ENCODE measurements at places on chromosomes 1 and 21.

DNA sequence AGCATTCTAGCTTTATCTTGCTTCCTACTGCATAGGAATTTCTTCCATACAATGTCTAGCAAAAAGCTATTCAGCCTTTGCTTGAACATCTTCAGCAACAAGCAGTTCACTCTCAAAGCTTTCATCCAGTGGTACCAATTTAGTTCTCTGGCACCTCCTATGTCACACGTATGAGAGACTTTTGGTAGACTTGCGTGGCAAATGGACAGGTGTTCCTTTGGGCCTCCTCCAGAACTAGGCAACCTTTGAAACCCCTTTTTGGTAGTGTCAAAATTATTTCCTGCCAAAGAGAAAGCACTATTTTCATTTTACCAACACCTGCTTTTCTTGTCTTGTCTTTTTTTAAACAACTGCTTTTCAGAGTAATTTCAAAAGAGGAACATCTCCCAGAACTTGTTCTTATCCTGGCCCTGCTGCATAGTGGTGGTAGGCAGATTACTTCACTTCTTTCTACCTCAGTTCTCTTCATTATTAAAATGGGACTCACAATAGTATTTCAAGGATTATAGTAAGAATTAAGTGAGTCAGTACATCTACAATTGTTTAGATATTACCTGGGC lies 122.4 kb downstream of the MAST2 start:
- no peak for DNase-seq

GRCh38 chr1:21614419-21615115 lies 54.6 kb downstream of the RAP1GAP start:
- no peak for DNase-seq

- DNase-seq: peak; percentile 63
These were observed 35.5 kb downstream of the TOMM20 start for GRCh38 chr1:235093013-235093695.

- no peak for DNase-seq
These were observed 32.3 kb upstream of the LBR start for GRCh38 chr1:225460021-225460736.

DNA sequence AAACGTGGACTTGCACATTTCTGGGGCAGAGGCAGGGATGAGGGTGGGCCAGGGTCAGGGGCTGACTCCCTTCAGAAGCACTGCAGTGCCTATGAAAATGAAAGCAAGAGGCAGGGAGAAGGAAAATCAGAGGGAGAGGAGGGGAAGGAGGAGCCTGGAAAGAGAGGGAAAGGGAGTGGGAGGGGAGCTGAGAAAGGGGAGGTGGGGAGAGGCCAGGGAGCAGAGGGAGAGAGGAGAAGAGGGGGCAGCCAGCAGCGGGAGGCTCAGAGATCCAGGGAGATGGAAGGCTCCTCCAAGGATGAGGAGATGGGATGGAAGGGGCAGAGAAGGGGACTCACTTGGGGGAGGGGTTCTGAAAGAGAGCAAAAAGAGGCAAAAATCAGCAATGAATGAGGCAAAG lies 96.3 kb upstream of the KLHDC7A start:
- DNase-seq: no peak

- peak; percentile 73 for DNase-seq
These were observed 21.3 kb downstream of the GPSM2 start for GRCh38 chr1:108897865-108898720.

GRCh38 chr1:118049981-118050380 lies 120.4 kb downstream of the WDR3 start:
- no peak for DNase-seq

DNA sequence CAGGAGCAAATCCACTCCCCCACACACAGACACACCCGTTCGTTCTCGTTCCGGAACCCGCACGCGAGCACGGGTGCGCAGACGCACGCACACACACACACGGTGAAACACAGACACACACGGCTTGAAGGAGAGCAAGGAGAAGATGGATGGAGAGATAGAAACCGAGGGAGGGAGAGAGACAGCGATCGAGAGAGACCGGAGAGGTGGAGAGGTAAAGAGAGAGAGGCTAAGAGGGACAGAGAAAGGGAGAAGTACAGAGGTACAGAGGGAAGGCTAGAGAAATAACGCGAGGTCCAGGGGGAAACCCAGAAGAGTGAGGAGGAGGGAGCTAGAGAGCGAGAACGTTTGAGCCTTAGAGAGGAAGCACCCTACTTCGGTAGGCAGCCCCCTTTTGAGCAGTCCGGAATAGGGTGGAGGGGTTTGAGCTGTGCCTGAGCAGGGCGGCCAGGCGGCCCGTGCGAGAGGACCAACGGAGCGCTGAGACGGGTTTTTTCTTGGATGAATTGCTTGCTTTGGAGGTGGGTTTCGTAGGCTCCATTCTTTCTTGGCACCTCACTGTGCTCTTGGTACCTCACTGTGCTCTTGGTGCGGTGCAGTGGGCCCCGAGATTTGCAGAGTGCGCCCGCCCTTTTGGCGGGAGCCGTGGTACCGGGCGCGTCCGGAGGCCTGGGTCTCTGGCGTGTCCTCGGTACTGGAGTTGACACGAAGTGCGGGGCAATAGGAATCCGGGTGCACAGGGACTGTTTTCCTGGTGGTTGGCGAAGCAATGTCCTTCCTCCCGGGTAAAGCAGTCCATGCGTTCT lies 88.4 kb upstream of the RHOU start:
- peak; percentile 60 for DNase-seq

DNA sequence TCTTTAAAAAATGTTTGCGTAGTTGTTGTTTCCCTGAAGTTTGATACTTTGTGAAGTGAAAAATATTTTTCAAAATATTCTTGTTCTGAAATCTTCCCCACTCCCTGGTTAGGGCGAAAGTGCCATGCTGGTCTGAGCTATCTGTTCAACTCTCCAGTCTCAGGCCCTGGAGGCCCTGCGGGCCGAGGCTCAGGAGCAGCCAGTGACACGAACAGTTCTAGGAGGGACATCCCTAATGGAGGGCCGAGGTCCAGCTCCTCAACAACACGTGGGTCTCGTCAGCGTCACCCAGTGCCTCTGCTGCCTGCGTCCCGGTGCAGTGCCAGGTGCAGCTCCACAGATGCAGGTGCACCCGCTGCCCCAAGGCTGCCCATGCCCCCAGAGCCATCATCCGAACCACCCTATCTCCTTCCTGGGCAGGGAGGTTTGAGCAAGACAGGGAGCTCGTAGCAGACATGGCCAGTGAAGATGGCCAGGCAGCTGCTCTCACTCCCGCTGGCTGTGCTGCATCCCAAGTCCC lies 69.7 kb upstream of the COL6A1 start:
- no peak for DNase-seq

GRCh38 chr1:55546553-55546952 lies 331.4 kb upstream of the USP24 start:
- no peak for DNase-seq

GRCh38 chr1:3828391-3828790 lies 28.6 kb downstream of the CEP104 start:
- no peak for DNase-seq

GRCh38 chr1:43220905-43221778 lies 48.6 kb upstream of the TMEM125 start:
- DNase-seq: no peak

GRCh38 chr1:225534135-225534534 lies 106.3 kb upstream of the LBR start:
- DNase-seq: no peak

GRCh38 chr1:111882986-111883560 lies 106.4 kb downstream of the KCND3 start:
- no peak for DNase-seq
